ENCODE measurements at places on chromosomes 1 and 21. TPM values are rescaled to one million over a fixed set of nuclear protein-coding genes. Genes with fewer than 3 reads are reported as not detected.

Gene LMOD1
- 11.2 TPM for total RNA-seq

DNA sequence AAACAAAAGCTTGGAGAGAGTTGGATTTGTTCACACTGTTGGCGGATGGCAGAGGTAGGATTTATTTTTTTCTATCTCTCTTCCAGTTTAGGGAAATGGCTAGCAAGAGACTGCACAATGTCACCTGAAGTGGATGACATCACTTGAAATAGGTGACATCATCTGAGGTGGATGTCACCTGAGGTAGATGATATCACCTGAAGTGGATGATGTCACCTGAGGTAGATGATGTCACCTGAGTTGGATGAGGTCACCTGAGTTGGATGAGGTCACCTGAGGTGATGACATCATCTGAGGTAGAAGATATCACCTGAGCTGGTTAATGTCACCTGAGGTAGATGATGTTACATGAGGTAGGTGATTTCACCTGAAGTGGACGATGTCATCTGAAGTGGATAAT lies 413.4 kb downstream of the DSCAM start:
- no peak for DNase-seq

Gene SYPL2
- total RNA-seq, result 0.38 TPM

GRCh38 chr1:46503421-46503820 lies 13.8 kb downstream of the DMBX1 start:
- DNase-seq, result no peak

Gene CFHR5
- total RNA-seq, result not detected

Gene LCE2A
- total RNA-seq, result 243 TPM

Gene GPR157
- total RNA-seq, result 49.5 TPM

Gene FAM131C
- 1.1 TPM for total RNA-seq

DNA sequence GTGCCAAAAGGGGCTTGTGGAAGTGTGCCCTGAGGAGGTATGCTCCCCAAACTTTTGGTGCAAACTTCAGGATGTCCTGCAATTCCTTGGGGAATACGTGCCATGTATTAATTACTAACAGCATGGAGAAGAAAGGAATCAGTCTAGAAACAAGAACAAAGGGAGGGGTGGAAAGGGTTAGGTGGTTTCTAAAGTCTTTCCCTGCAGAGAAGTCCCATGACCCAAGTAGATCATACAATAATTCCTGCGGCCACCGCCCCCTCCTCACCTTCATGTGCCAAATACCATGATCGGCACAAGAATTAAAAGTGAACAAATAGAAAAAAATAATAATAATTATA lies 258.2 kb downstream of the PLPP3 start:
- DNase-seq, result no peak

DNA sequence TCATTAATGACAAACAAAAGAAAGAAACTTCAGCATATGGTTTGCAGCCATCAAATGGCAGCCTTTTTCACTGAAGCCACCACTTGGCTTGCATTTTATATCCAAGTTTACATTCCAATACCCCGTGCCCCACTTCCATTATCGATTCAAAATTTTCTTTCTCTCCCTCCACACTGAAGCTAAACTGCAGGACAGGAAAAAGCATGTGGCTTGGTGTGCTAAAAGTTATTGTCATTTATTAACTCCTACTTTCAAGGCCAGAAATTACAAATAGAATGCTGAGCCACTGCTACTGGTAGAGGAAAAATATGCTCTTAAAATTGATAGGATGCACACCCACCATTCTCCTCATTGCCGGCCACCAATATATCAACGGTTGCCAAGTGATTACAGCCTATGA lies 351.6 kb upstream of the DUSP10 start:
- DNase-seq, result no peak

Gene AK5
- total RNA-seq, result 1.5 TPM

DNA sequence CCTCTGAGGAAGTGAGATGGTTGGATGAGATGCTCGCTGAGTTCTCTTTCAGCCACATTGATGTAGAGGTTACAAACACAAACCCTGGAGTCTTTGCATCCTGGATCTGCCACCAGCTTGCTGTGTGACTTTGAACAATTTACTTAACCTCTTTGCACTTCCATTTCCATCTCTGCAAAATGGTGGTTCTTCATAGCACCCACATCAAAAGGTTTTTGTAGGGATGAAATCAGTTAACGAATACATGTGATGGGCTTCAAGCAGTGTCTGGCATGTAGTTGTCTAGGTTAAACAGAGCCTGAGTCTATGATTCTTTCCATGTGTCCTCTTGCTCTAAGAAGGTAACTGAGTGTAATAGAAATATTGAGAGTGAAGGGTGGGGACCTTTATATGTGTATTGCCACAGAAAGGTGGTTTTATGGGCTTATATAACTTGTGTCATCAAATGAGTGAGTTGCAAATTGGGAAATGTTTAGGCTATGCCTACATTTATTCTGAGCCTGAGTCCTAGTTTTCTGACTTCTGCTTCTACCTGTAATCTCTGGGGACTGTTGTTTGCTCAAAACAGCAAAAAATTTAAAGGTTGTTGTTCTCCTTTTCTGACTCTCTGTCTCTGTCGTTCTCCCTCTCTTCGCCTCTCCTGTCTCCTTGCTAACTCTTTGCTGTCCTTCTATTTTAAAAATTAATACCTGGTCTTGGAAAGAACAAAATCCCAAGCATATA lies 27.3 kb upstream of the LRRN2 start:
- no peak for DNase-seq

Gene FCRL5
- not detected for total RNA-seq

- DNase-seq, result no peak
Observed at GRCh38 chr1:229716069-229716468, 90.0 kb downstream of the URB2 start.

GRCh38 chr1:236854605-236854983 lies 59.5 kb downstream of the MTR start:
- no peak for DNase-seq

DNA sequence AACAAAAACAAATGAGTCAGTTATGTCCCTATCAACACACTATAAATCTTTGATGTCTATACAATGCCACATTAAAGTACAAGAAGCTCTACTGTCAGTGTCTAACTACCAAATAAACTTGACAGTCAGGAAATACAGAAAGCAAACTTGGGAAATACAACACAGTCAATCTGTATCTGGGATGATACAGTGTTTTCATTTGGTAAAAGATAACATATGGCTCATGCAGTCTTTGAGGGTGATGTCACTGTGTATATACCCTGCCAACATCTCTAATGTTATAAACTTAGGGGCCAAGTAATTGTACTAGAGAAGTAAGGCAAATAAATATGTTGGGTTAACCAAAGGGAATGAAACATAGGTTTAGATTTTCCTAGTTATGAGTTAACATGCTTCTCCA lies 552.5 kb upstream of the ADAMTS5 start:
- no peak for DNase-seq

GRCh38 chr21:33047231-33047630 lies 21.5 kb downstream of the OLIG2 start:
- DNase-seq, result no peak

DNA sequence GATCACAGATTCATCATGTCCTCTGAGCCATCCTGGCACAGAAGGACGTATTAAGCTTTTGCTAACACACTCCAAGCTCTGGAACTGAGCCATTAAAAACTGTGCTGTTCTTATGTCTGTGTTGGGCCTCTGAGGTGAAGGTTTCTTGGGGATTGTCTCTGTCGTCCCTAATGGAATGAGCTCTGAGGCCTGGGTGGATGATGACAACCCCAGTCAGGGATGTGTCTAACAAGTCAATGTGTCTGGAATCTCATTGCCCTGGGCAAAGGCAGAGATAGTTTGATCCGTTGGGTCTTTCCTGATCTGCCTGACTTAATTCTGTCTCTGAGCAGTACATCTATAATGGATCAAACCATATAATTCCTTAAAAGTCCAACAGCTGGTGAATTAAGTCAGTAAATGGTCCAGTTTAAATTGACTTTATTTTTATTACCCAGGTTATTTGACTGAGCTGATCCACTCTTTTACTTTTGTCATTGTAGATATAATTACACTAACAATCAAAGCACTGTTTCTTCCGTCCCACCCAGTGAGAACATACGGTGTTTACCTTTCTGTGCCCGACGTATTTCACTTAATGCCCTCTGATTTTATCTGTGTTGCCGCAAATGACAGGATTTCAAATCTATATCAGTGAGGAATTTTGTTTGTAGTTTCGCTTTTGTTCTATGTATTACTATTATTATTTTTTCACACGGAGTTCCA lies 38.8 kb upstream of the OR2B11 start:
- DNase-seq, result no peak

DNA sequence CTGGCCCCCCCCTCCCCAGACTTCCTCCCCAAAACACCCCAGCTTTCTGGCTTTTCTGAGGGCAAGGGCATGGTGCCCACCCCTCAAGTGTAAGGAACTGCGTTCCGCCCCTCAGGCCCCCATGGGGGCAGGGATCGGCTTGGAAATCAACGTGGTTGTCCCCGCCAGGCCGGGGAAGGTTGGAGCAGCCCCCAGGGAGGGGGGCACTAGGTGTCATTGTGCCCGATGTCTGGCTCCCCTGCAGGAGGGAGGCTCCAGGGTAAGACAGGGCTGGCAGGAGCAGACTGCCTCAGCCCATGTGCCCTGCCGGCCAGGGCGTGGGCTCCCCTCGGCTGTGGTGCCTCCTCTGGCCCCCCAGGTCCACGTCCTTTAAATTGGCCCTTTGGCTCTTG lies 7.4 kb upstream of the TFAP2E start:
- no peak for DNase-seq

Gene SPRR1B
- 213 TPM for total RNA-seq

DNA sequence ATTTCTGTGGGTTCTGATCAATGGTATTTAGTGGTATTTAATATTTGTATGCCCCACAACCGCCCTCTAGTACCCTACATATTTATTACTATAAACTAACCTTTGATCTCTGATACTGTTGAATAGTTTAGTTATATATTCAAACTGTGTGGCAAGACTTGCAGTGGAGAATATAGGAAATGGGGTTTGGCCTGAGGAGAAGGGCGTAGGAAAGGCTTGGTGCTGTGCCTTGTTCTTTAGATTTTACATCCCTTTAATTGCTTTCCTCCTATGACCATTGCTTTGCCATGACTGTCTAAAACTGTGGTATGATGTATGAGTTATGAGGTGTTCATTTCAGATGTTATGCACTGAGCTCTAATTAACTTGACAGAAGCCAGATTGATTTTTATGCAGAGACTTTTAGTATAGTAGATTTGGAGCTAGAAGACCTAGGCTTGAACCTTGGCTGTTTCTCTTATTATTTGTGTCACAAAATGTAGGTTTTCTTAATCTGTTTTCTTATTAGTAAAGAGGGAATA lies 18.6 kb downstream of the DISP1 start:
- no peak for DNase-seq

Gene S100A8
- total RNA-seq, result 1.3 TPM

GRCh38 chr1:21325231-21325718 lies 35.0 kb upstream of the ECE1 start:
- DNase-seq, result no peak

Gene GJB4
- total RNA-seq, result 45.3 TPM

- no peak for DNase-seq
Observed at GRCh38 chr1:10697621-10698160, 98.8 kb downstream of the CASZ1 start.

DNA sequence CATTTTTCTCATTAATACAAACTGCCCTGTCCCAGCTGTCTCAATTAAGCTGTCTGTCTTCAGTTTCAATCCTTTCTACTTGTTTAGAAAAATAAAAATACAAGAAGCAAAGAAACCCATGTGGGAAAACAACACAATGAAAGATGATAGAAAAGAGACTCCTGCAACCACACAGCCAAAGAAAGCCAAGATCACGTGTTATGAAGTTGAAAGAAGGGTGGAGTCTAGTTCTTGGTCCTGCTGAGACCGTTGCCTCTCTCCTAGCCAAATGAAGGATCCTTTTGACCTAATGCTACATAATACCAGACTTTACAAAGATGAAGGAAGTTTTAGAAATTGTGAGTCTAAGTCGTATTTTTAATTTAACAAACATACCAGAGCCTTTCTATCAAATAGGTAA lies 218.8 kb upstream of the RRP15 start:
- DNase-seq, result no peak

Gene MATN1
- not detected for total RNA-seq

Gene PTPN7
- 2.4 TPM for total RNA-seq

Gene FAM110D
- total RNA-seq, result 0.57 TPM

DNA sequence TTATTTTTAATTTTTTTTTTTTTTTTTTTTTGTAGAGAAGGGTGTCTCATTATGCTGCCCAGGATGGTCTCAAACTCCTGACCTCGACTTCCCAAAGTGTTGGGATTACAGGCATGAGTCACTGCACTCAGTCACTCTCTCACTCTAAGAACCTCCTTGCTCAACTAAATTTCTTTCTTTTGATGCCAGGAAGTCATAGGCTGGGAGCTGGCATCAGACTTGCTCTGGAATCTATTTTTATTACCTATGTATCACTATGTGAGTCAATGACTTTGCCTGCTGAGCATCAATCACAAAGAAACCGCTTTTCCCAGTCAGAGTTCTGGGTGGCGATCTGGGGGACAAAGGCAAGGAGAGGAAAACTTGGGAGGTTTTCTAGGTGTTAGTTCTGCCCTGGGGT lies 35.5 kb upstream of the PARP1 start:
- peak; percentile 14 for DNase-seq

DNA sequence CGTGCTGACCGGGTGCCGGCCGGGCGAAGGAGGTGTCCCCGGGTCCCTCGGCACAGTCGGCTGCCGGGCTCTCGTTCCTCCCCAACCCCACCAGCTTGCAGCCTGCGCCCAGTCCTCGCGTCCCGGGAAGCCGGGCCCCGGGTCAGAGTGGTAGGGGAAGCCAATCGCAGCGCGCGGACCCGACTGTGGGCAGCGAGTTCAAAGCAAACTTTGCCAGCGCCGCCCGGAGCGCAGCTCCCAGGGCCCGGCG lies 328 bp downstream of the MYCL start:
- no peak for DNase-seq

DNA sequence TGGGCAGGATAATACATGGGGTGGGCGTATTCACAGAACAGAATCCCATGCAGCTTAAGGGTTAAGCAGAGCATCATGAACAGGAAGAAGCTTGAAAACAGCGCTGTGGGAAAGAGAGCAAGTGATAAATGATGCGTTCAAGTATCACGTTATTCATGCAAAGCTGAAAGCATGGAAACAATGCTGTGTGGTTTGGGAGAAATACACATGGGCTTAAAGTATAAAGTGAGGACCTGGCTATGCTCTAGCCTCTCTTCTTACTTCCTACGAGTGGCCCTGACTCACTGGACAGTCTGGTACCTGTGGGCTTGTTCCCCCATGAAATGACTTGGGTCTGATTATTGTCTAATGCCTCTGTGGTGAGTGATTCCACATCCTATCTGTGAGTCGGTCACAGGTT lies 25.7 kb downstream of the TMPRSS2 start:
- DNase-seq, result no peak

- no peak for DNase-seq
Observed at GRCh38 chr1:81950037-81950436, 149.3 kb downstream of the ADGRL2 start.

DNA sequence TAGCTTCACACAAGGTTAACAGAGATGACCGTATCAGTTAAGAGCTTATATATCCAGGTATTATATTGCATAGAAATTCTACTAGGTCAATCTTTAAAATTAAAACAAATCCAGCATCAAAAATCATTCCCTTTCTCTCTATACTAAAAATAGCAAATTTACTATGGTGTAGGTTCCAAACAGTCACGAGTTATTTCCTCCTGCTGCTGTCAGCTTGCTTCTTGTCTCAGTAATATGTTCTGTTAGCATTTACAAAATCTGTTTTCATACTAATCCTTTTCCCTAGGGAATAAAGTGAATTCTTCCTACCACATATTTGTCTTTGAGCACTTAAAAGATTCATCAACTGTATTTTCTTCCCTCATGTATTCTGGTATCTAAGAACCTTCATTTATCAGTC lies 2.5 kb downstream of the WDR26 start:
- no peak for DNase-seq

GRCh38 chr21:44845418-44846223 lies 27.8 kb upstream of the SUMO3 start:
- peak; percentile 92 for DNase-seq

Gene CELA3A
- total RNA-seq, result not detected

All from lower leg skin (tissue), 4 donors.